Vagina (tissue), 2 donors: ENCODE measurements at places on chromosomes 7 and 10.
A peak's percentile ranks its signal among the peaks of the same experiment; 100 is the strongest.

DNA sequence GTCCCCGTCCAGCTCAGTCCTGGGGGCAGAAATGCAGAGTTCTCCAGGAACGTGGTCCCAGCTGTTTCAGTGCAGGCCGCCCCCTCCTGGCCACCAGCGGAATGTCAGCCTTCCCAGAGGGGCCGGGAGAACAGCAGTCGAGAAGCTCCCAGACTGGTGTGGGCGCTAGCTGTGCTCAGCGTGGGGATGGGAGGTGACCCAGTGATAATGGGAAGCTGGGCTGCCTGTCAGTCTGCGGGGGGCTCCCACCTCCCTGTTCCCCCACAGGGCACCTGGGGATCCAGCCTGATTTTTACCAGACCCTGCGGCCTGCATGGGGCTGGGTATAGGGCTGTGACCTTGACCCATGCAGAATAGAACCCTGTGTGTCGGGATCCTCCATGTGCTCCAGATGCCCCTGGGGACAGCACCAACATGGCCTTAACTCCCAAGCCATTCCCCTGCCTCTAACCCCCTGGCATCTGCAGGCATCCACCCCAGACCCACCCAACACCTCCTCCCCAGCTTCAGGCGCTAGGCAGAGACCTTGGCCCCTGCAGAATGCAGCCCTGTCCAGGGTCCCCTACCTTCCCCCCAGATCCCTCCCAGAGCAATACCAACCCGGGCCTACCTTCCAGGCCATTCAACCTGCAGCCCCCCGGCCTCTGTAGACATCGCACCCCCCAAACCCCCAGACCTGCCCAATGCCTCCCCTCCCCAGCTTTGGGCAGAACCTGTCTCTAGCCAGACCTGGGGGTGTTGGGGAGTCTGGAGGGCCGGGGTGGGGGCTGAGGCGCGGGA lies 880 bp upstream of the ELN start:
- H3K27me3 ChIP-seq, result no peaks in the 10 kb centered on the region
- no peak for DNase-seq
- no peaks in the 10 kb centered on the region for H3K36me3 ChIP-seq
- H3K4me3 ChIP-seq, result peak overlapping the region; percentile 65

DNA sequence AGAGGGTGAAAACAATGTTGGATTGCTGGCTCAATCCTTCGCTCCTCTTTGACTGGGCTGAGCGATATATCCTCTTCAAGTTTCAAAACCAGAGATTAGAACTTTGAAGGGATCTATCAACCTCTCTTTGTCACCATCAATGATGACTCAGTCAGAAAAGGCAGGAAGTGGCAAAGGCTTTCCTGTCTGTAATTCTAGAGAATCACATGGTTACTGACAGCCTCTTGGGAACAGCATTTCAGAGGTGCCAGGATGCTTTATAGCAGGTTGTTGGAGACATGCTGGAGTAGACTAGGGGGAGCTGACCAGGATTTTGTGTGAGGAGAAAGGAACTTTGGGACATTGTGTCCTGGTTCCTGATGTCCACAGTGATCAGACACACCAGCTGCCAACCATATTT lies 81.3 kb downstream of the PRKCQ start:
- no peak for DNase-seq
- H3K4me3 ChIP-seq, result no peak overlapping the region
- no peak overlapping the region for H3K27ac ChIP-seq
- H3K4me1 ChIP-seq, result no peaks in the 10 kb centered on the region

- H3K4me3 ChIP-seq, result no peak overlapping the region
- H3K27ac ChIP-seq, result no peak overlapping the region
- no peaks in the 10 kb centered on the region for H3K27me3 ChIP-seq
- no peak for DNase-seq
- H3K4me1 ChIP-seq, result no peaks in the 10 kb centered on the region
- no peaks in the 10 kb centered on the region for H3K36me3 ChIP-seq
Measured at GRCh38 chr10:110612087-110612486, 32.0 kb upstream of the RBM20 start.

GRCh38 chr10:122640921-122641320 lies 58.7 kb downstream of the C10orf120 start:
- no peaks in the 10 kb centered on the region for H3K36me3 ChIP-seq
- H3K4me1 ChIP-seq, result no peaks in the 10 kb centered on the region
- H3K27me3 ChIP-seq, result no peaks in the 10 kb centered on the region
- DNase-seq, result no peak

GRCh38 chr10:22849077-22849805 lies 78.6 kb upstream of the ARMC3 start:
- no peaks in the 10 kb centered on the region for H3K36me3 ChIP-seq
- no peak for DNase-seq
- peaks cover 17% of the 10 kb centered on the region for H3K4me1 ChIP-seq
- H3K4me3 ChIP-seq, result no peak overlapping the region
- no peaks in the 10 kb centered on the region for H3K27me3 ChIP-seq

- no peak for DNase-seq
- H3K27me3 ChIP-seq, result no peaks in the 10 kb centered on the region
- H3K36me3 ChIP-seq, result no peaks in the 10 kb centered on the region
- no peak overlapping the region for H3K27ac ChIP-seq
Measured at GRCh38 chr10:17585016-17585415, 32.2 kb downstream of the HACD1 start.

- no peak for DNase-seq
- no peaks in the 10 kb centered on the region for H3K4me1 ChIP-seq
- no peak overlapping the region for H3K27ac ChIP-seq
- no peaks in the 10 kb centered on the region for H3K27me3 ChIP-seq
Measured at GRCh38 chr10:44742248-44742647, 168.9 kb upstream of the TMEM72 start.
